Forelimb muscle (tissue), 1 donor: ENCODE measurements at places on chromosomes 5 and 9. TPM values are rescaled to one million over a fixed set of nuclear protein-coding genes. Genes with fewer than 3 reads are reported as not detected.

DNA sequence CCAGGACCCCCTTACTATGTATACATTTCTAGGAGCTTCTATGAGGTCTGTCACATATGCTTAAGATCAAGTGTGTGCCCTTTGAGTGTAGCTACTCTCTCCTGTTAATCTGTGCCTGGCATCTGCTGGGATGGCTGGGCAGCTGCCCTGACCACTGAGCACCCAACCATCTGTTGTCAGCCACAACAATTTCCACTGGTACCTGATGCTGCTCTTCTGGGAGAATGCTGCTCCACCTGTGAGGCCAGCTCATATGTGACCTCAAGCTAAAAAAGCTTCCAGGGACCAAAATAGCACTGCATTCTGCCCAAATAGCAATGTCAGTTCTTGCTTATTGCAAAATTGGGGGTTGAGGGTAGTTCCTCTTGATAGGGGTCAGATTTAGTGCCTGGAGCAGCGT lies 595.6 kb downstream of the RAB3C start:
- DNase-seq: no peak

- DNase-seq: no peak
Observed at GRCh38 chr5:119315516-119315949, 40.3 kb upstream of the TNFAIP8 start.

DNA sequence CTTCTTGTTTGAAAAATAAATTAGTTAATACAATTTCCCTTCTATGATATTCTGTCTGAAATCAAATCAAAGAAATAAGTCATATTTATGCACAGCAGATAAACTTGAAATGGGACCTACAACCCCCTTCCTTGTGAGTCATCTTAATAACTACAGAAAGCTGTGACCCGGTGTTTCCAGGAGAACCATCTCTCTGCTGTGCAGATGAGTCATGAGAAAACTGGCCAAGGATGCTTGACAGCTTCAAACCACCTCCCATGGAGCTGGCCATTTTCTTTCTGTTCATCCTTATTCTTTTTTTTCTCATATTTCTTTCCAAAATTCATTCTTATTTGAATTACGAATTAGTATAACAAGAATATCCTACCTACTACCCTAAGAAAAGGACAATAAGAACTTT lies 43.4 kb upstream of the NR4A3 start:
- DNase-seq: no peak

DNA sequence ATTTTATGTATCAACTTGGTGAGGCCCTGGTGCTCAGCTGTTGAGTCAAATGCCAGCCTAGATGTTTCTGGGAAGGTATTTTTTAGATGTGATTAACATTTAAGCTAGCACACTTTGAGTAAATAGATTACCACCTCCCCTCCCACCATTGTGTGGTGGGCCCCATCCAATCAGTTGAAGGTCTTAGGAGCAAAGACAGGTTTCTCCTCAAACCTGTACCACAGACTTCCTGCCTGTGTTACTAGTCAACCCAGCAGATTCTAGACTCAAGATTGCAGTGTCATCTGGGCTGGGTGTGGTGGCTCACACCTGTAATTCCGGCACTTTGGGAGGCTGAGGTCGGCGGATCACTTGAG lies 33.8 kb downstream of the MRPL36 start:
- DNase-seq: no peak

- DNase-seq: no peak
Observed at GRCh38 chr5:150672237-150672883, 11.3 kb downstream of the MYOZ3 start.

GRCh38 chr9:129419382-129419899 lies 201.5 kb downstream of the C9orf50 start:
- no peak for DNase-seq

Gene ARL14EPL
- not detected for polyA plus RNA-seq

Gene SARDH
- polyA plus RNA-seq: 5.4 TPM

Gene PCDHGB6
- 3.5 TPM for polyA plus RNA-seq

Gene CMBL
- 119 TPM for polyA plus RNA-seq
